Stimulated activated CD4-positive, alpha-beta T cell treated with anti-CD3 and anti-CD28 coated beads, Interleukin-1b, Interleukin-23, amount 100 ng/mL, for 1 hour (primary cell): ENCODE measurements at places on chromosomes 7 and 10.
A peak's percentile ranks its signal among the peaks of the same experiment; 100 is the strongest.

DNA sequence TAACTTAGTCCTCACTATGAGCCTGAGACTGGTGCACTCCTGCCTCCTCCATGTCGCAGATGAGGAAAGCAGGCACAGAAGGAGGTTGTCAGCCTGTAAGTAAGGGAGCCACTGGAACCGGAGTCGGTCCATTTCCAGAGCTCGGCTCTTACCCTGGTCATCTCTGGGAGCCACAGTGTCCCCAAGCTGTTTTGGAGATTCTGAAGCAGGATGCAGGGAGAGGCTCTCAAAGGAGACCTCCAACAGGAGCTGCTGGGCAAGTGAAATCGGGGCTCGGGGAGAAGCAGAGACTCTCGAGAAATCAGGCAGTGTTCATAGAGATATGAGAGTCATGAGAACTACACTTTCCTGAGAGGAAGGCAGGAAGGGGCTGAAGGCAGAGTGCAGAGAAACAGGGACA lies 39.0 kb downstream of the VSTM4 start:
- DNase-seq, result no peak

- DNase-seq, result no peak
These were observed 249.0 kb upstream of the AUTS2 start for GRCh38 chr7:69349291-69349690.

DNA sequence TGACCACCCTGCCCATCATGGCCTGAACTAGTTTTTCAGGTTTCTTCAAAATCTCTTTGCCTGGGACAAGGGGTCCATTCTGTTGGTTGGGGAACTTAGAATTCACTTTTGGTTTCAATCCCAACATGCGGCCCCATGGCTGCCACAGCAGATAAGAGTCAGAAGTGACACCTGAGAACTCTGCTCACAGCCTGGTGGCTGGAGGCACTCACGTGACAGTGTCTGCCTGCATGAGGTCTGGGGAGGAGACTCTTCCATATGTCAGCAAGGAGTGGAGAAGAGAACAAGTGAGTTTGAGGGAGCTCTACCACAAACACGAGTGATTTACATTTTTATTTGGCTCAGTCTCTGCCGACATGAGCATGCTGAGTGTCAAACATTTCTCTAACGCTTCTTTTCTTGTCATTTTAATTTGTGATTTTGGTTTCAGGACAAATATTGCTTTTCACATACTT lies 370.4 kb downstream of the TNS3 start:
- no peak for DNase-seq

- no peak for DNase-seq
These were observed 4.3 kb downstream of the YWHAG start for GRCh38 chr7:76354516-76354915.

DNA sequence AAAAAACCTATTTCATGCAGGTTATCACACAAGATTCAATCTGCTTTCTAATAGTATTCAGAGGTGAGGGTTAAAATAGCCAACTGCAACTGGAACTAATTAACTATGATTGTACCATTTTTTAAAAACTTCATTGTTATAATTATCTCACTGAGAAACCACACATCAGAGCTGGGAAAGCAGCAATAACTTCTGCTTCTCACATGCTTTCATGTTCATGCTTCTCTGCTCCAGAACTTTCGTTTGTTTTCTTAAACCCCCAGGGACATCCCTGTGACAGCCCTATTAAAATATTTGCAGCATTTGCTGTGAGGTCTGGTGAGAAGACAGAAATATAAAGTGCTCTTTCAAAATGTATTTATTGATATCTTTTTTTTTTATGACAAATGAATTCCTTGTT lies 389.0 kb upstream of the SORCS1 start:
- no peak for DNase-seq

- peak; percentile 37 for DNase-seq
These were observed 69.5 kb upstream of the ZNF438 start for GRCh38 chr10:31101123-31101522.

DNA sequence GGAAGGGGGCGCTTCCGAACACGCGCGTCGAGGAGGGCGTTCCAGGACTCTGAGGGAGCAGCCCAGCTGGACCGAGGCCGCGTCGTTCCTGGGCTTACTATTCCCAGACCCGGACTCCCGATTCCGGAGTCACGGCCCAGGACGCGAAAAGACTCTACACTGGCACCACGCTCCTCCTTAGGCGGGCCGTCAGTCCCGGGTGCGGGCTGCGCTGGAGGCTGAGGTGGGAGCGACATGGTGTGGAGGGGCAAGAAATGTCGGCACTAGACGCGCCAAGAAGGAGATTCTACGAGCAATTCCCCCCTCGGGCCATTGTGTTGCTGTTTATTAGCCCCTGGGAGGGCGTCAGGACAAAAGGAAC lies 584 bp upstream of the RUNDC3B start:
- DNase-seq, result no peak

DNA sequence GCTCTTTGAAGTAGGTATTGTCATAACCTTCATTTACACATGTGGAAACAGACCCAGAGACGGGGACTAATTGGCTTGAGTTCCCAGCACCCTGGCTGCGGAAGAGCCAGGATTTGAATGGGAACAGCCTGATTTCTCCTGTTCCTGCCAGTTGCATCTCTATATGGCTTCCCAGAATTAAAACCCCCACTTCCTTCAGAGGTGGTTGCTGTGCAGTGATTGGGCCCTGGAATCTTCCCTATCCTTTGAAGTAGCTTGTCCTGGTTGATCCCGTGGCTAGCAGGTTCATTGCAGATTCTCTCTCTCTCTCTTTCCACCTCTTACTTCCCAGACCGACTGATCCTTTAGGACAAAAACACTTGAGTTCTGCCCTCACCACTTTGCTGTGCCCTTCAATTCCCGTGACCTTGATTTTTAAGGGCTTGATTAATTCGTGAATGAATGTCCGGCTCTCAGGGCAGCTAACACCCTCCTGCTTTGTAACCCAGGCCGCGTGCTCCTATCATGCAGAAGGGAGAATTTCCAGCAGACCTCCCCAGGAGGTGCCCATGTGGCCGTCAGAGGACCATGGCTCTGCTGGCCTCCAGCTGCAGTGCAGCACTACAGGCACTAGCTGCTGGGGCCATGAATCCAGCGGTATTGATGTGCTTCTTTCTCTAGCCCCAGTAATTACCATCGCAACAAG lies 120.6 kb upstream of the AGK start:
- DNase-seq, result no peak

DNA sequence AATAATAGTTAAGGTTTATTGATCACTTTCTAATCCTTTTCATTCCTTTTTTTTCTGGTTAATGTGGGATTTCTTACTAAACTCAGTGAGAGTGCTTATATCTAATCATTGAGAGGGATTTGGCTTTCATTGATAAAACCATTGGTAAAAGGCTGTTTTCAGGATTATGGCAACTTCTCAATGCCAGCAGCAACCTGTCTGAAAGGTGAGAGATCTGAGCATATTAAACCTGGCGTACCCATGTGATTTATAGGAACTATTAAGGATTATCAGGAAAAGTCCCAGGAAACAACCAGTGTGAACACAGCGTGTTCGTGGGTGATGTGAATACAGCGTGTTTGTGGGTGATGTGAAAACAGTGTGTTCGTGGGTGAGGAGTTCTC lies 65.9 kb downstream of the PDIA4 start:
- no peak for DNase-seq

GRCh38 chr7:28408105-28408959 lies 4.0 kb upstream of the CREB5 start:
- DNase-seq, result no peak

GRCh38 chr7:157437519-157438061 lies 100.8 kb downstream of the DNAJB6 start:
- DNase-seq, result no peak

DNA sequence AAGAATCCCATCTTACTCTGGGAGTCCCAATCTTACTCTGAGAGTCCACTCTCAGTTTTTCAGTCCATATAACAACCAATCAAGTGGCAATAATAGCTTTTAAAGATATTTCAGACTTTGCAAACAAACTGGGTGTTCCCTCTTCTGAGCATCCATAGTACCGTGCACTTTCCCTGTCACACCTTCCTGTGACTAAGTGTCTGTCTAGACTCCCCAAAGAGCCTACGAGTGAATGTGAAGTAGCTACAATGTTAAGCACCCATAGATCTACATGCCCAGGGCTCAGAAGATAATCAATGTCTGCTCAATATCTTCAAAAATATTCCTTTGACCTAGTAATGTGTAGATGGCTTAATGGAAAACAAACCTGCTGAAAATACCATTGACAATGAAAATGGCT lies 95.6 kb upstream of the ASAH2 start:
- DNase-seq, result no peak

- DNase-seq, result no peak
These were observed 68.5 kb downstream of the NHLRC2 start for GRCh38 chr10:113922787-113923570.

DNA sequence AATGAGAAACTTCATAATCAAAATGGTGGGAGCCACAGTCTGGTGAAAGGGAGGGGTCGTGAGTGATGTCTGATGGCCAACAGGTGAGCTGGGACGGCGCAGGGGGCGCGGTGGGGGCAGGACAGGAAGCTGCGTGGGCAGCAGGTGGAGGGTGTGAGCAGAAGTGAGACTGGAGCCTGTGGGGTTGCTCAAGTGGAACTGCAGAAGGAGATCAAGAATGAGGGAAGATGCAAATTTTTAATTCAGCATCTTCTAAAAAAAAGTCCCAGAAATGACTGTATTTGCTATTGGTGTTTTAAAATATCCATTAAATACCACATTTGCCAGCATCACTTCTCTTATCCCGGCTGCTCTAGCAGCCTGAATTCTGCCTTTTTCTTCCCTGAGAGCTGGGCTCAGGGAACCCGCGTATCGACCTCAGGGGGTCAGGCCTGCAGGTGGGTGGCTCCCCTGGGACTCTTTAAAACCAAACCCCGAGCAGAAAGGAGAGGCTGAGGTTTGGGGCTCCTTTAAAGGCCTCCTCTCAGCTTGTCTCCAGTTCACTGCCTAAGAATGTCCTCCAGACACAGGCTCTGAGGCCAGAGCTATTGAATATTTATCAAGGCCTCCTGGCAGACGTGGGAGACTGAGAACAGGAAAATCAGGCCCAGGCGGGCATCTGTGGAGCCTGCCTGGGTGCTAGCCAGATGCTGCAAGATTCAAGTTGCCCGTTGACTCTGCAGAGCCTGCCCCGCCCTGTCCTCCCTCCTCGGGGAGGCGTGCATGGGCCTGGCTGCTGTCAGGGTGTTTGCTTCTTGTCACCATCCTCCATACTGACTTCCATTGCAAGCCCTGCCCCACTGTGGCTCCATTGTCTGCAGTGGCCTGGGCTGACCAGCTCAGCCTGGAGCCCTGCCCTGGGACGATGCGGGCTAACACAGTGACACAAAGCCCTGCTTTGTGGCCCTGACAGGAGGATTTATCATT lies 53.9 kb downstream of the SYPL1 start:
- no peak for DNase-seq

- no peak for DNase-seq
These were observed 90.8 kb downstream of the DPY19L1 start for GRCh38 chr7:34946486-34946885.

GRCh38 chr10:127935071-127935561 lies 28.2 kb downstream of the PTPRE start:
- no peak for DNase-seq

- DNase-seq, result no peak
These were observed 65.8 kb downstream of the MGMT start for GRCh38 chr10:129532838-129533237.

GRCh38 chr10:6751363-6751762 lies 171.3 kb upstream of the PRKCQ start:
- DNase-seq, result no peak

DNA sequence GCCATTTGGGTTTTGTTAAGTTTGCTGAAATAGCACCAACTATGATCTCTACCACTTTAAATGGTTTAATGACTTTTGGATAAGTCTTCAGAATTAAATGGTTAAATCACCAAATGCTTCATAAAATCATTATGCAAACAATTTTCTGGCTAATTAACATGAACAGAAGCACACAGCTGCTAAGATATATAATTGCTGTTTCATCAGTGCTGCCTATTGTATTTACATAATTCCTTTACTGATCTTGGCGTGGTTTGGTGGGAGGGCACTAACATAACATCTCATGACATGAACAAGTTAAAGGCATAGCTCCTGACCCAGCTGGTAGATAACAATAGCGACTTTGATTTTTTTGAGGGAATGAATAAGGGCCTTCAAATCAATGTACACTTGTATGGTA lies 94.1 kb downstream of the FZD1 start:
- DNase-seq, result no peak

- no peak for DNase-seq
These were observed 128.6 kb downstream of the RNF216 start for GRCh38 chr7:5652829-5653228.

DNA sequence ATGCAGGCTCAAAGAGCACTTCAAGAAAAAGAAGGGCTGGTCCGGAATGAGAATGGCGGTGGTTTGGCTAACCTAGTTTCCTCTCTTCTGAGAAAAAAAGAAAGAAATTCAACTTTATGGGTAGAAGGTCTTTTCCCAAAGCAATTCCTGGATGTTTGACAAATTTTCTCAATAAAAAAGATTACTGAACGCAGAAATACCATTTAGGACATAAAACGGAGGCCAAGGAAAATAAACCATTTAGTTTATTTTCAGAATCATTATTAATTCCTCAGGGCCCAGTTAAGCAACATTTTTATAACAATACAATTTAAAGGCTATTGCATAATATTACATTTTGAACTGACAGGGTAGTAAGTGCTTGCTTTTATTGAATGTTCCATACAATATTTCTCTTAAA lies 284.6 kb upstream of the ANKRD30A start:
- no peak for DNase-seq

DNA sequence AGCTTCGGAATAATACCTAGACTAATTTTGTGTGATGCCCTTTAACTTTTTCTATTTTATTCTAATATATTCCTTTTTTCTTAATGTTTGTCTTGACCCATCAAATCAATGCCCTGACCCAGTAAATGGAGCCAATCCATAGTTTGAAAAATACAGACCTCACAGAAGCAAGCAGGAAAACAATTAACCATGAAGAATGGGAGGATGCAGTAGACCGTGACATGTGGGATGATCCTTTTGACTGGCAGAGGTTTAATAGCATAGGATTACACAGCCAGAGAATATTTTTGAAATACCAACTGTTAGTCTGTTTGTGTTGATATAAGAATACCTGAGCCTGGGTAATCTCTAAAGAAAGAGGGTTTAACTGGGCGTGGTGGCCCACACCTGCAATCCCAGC lies 142.6 kb upstream of the NEBL start:
- DNase-seq, result no peak

DNA sequence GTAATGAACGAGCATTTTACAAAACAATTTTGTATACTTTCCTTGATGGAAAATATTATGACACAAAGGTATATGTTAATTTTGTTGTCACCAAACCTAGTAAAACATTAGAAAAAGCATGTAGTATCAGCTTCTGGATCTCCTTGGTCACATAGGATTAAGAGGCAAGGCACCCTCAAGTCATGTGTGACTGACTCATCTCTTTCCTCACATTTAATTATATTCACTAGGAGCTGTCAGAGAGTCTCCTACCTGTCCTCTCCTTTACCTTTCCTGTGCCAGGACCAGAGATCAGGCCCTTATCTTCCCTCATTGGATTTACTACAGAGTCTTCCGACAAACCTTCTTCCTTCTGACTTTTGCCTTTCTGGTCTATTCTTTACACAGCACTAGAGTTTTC lies 111.3 kb upstream of the RPA3 start:
- DNase-seq, result no peak

GRCh38 chr7:33035776-33036175 lies 26.8 kb downstream of the NT5C3A start:
- DNase-seq, result no peak
